ENCODE measurements at places on chromosomes 3 and 15.

DNA sequence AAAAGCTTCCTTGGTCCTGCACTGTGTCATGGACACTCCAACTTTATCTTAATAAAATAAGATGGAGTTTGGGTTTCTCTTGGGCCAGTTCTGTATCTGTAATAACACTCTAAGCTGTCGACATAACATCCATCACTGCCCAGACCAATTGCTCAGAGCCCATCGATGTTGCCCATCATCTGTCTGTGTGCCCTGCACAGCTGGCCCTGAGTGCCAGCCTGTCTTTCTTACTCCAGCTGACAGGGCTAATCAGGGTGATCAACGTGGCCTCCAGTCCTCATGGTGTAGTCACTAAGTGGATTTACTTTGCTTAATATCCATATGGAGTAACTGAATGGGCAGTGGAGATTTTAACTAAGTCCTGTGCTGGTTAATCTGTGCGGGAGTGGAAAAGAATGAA is 419.8 kb upstream of the TPM1 start:
- DNase-seq: no peak

DNA sequence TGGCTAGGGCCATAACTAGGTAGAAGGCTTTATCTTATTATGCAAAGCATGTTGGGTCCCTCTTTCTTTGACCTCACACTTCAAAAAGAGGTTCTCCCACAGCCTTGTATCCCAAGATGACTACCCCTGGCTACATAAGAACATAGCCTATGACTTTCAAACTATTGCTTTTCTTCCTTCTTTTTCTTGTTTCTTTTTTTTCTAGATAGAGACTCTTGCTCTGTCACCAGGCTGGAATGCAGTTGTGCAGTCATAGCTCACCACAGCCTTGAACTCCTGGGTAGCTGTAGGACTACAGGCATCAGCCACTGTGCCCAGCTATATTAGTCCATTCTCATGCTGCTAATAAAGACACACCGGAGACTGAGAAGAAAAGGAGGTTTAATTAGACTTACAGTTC is 47.2 kb downstream of the DIPK2A start:
- DNase-seq: no peak

GRCh38 chr3:102511639-102512038 is 76.8 kb downstream of the ZPLD1 start:
- DNase-seq: no peak

DNA sequence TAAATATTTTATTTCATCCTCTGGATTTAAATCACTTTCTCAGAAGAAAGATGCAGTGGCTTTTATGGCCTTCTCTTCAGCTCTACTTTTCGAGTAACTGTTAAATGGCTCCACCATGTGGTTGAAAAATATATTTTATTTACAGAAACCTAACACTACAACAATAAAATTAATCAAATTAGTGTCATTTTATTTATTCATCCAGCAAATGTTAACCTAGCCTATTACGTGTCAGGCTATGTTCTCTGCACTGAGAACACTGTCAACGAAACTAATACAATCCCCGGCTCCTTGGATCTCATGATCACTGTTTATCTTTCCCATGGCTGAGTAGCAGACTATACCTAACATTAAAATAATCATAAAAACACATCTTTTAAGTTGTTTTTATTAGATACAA is 148.0 kb upstream of the OSTN start:
- DNase-seq: peak; percentile 3

GRCh38 chr3:196016059-196016458 is 65.8 kb downstream of the TFRC start:
- DNase-seq: no peak

DNA sequence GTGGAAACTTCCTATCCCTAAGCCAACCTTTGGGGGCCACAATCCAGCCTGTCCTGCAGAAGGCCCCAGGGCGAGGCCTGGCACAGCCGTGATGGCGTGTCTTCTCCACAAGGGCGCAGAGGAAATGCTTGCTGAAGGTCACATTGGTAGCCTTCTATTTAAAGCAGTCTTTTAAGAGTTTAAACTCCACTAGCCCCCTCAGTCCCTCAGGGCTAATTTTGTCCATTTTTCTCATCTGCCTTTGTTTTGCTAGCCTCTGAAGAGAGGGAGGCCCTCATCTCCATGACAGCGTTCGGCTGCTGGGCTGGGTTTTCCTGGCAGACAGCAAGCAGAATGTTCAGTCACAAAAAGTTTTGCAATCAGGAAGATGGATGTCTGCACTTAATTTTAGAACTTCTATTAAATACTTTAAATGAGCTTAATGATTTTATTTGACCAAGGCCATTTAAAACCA is 40.8 kb downstream of the RARB start:
- no peak for DNase-seq

DNA sequence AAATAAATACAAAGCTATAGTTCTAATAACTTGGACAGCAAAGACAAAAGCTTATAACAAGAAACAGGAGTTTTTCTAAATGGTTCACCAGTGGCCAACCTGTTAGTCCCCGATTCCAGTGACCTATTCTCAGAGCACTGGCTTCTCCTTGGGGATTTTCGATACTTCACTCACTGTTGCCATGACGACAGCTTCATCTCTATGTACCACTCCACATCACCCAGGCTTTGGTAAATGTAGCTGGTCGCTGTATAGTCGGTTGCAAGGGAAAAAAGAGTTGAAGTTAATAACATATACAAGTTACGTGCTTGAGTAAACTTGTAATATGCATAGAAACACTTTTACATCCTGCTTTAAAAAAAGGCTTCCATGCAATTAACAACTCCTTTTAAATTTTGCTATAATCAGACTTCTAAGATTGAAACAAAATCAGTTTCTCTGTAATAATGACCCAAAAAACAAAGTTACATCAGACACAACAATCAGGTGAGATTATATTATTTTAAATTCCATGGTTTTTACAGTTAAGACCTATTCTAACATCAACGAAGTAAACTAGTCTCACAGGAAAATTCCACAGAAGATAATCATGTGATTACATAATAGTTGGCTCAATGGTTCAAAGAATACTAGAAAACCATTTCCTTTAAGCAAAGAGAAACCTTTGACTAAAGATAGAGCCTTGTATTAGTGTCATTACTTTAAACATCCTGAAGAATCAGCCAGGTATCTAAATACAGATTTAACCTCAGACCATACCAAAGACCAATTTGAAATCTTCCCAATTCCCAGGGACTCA is 2.9 kb downstream of the CCNL1 start:
- no peak for DNase-seq

DNA sequence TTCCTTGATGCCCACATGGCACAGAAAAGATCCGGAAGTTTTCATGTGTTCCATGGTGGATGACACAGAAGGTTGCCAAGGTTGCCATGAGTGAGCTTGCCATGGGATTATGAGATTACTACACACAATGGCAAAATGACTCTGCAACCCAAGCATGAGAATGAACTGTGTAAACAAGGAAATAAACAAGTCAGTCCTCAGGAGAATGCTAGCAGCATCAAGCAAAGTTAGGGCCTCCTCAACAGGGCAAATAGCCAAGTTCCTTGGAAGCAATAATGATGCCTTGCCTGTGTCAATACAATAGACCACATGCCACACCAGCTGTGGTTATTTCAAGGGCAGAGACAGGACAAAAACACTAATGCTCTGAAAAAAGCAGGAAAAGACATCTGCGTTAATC is 41.8 kb downstream of the AQR start:
- DNase-seq: no peak

GRCh38 chr3:76514836-76515235 is 525.1 kb upstream of the ROBO2 start:
- DNase-seq: no peak

GRCh38 chr3:132407025-132407424 is 10.3 kb upstream of the DNAJC13 start:
- DNase-seq: no peak

DNA sequence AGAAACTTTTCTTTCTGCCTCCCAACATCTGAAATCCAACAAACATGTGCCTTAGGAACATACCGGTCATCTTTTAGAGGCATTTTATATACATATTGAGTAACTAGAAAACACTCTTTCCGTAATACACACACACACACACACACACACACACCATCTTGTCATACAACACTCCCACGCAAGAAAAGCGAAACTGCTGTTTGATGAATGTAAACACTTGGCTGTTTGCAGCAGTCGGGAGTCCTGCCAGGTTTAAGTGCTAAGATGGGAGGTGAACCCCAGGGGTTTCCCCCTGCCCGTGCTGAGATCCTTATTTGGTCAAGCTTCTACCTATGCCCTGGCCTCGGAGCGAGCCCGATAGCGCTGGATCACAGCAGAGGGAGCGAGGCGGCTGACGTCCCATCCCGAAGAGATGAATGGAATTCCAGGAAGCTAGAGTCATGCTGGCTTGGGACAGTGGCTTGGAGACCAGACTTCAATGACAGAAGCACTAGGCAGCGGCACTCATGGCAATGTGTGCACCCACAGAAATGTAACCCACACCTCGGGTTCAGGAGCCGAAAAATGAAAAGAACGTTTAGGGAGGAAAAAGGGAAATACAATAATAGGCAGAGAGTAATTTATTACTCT is 1.3 kb upstream of the THBS1 start:
- DNase-seq: no peak

GRCh38 chr15:47802216-47802615 is 84.9 kb downstream of the SEMA6D start:
- no peak for DNase-seq

GRCh38 chr3:115623044-115623868 is at the start of gene GAP43:
Gene GAP43 (plus strand): TSS chr3:115623510. CDS start chr3:115623690, 180 bp downstream.
- DNase-seq: no peak

DNA sequence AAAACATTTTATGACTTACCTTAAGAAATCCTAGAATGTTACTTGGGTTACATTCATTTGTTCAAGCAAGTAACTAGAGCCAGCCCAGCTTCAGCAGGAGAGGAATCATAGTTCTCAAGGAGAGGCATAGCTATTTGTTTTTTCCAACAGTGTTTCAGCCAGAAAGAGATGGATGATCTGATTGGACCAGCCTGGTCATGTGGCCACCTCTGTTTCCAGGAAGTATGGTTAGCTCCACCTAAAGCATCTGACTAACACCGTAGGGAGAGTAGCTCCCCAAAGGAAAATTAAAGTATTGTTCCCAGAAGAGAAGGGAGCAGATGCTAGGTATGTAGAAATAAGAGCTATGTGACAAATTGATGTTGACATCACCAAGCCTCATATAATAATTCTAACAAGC is 417.1 kb downstream of the TAFA4 start:
- DNase-seq: no peak

DNA sequence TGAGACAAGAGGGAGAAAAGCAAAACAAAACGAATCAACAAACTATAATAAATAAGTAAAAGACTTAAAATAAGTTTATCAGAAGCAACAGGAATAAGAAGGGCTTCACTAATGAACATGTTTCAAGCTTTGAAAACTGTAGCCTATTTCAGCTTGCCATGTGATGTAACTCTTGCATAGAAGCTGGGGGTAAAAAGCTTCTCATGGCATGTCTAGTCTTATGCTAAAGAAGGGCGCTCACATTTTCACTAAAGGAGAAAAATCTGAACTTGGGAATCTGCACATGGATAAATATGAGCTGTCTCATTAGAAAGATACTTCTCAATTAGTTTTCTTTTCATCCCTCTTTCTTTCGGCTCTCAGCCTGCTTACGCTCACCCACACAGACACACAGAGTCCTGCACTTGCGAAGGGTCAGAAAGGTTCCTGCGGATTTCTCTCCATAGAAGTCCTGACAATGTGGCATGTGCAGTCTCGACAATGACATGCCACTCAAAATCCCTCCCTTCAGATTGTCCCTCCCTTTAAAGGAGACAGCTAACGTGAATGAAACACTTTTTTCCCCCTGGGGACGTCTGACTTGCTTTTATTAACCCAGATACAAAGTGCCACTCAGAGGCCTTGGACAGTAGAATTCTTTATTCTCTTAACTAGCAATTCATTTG is 568.9 kb upstream of the NR2F2 start:
- no peak for DNase-seq

DNA sequence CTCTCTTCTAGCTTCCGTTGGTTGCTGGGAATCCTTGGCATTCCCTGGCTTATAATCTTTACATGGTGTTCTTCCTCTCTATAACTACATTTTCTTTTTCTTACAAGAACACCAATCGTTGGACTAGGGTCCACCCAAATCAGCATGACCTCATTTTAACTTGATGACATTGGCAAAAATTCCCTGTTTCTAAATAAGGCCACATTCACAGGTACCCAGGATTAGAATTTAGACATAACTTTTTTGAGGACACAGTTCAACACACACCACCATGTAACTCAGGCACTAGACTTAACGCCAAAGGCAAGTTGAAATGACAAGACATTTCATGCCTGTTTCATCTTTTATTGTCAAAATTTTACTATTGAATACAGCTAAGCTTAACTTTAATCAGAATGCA is 93.0 kb downstream of the NECTIN3 start:
- DNase-seq: no peak

DNA sequence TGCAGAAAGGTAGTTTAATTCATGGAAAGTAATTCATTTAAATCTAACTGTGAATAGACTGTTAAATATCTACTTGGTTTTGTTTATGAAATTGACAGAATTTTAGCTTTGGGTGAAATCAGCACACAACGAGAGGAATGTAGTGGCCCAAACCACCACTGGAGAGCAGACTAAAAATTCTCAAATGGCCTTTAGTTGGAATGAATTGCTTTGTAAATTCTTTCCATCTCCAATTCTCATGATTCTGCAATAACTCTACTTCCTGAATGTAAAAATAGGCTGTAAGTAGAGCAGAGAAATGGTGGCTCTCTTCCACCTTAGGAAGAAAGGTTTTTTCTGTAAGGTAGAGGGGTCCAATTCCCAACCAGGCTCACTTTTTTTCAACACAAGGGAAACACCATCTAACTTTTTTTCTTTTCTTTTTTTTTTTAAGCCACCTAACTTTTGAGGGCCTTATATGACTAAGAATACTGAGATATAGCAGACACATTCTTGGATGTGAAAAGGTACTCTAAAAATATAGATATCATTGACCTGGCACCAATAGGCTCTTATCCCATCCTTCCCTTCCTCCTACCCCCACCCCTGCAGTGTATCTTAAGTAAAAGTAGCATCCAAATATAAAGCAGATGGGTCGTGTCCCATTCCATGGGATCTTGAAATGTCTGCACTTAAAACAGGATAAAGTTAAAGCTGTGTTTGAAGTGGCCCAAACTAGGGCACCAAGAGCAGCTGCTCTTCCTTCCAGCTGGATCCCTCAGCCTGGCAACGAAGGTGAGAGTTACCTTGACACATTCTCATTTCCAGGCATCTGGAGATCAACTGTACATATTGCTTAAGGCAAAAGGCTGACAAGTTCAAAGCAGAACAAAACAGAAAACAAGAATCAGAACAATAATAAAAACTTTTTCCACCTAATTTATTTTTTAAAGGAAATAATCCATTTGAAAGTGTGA is 194.1 kb downstream of the TPRG1 start:
- DNase-seq: no peak

DNA sequence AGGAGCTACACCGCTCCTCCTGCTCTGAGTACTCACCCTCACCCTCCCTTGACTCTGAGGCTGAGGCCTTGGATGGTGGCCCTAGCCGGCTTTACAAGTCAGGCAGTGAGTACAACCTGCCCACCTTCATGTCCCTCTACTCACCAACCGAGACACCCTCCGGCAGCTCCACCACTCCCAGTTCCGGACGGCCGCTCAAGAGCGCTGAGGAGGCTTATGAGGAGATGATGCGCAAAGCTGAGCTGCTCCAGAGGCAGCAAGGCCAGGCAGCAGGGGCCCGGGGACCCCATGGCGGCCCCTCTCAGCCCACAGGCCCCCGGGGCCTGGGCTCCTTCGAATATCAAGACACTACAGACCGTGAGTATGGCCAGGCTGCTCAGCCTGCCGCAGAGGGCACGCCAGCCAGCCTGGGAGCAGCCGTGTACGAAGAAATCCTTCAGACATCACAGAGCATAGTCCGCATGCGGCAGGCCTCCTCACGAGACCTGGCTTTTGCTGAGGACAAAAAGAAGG is 21.2 kb upstream of the APEH start:
- no peak for DNase-seq

Measured in GF-D8 (cell line).